ENCODE measurements at places on chromosomes 3 and 15.

GRCh38 chr3:28690176-28690575, 341.6 kb upstream of the AZI2 start:
- DNase-seq = no peak

- DNase-seq = peak; percentile 9
These were observed at the start of gene DNAH12 for GRCh38 chr3:57544181-57545125. Gene DNAH12 (minus strand): TSS chr3:57544344. CDS start chr3:57542870, 1,474 bp downstream.

DNA sequence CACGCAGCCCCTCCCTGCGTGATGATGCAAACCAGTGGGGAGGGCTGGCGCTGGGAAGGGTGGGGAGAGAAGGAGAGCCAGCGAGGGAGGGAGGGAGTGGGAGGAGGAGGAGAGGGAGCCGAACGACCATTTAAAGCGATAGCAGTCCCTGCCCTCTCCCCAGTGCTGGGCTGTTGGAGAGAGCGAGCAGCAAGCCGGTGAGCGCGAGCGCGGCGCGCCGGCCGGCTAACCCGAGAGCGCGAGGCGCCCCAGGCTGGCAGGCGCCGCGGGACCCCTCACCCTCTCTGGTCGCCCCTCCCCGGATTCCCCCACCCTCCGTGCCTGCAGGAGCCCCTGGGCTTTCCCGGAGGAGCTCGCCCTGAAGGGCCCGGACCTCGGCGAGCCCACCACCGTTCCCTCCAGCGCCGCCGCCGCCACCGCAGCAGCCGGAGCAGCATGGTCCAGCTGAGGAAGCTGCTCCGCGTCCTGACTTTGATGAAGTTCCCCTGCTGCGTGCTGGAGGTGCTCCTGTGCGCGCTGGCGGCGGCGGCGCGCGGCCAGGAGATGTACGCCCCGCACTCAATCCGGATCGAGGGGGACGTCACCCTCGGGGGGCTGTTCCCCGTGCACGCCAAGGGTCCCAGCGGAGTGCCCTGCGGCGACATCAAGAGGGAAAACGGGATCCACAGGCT, at the start of gene GRM7:
Gene GRM7, plus strand, starts transcription at position 162 of the 671 bp plus-strand sequence.
- no peak for DNase-seq

- no peak for DNase-seq
These were observed 513 bp downstream of the VGLL4 start for GRCh38 chr3:11643201-11643603.

GRCh38 chr3:139933766-139934165, 1.2 kb upstream of the CLSTN2 start:
- no peak for DNase-seq
